ENCODE measurements at places on chromosomes 2 and 18.

DNA sequence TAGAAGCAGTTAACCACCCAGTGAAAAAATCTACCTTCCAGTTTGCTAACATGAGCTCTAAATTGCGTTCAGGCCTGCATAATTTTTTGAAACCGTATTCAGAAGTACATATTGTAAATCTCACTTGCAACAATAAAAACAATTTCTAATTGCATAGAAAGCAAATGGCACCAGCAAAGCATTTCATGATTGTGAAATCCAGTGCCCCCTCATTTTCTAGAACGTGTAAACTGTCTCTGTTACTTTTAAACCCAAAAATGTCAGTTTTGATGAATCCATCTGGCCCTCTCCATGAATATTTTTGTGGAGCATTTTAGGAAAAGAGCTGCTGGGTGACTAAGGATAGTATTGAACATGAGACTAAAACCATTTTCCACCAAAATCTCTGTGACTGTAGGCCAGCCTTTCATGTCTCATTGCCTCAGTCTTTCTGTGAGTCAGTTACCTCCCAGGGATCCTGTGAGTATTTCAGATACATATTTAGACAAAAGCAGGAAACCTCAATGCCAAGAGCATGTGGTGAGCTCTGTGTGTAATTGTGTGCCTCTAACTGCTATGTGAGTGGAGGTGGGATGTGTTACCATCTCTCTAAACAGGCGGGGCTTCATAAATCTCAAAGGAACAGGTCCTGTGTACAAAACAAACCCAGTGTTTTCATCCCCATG lies 477.8 kb upstream of the DCC start:
- no peak for DNase-seq

GRCh38 chr2:199749571-199749970 lies 101.4 kb downstream of the FTCDNL1 start:
- no peak for DNase-seq

DNA sequence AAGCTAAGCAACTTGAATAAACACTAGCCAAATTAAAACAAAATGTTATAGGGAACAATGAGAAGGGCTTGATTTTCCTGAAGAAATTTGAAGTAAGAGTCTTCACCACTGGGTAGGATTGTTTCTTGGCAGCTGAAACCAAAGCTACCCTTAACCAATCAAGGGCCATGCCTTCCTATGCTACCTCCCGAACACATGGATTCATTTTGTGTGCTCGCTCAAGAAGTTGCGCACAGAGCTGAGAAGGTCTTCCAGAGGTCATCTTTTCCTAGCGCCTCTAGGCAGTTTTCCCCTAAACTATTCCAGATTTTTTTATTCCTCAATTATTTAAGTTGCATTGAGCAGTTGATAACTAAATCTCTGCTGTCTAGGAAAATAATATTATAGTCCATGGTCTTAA lies 264.6 kb downstream of the RBM43 start:
- no peak for DNase-seq

DNA sequence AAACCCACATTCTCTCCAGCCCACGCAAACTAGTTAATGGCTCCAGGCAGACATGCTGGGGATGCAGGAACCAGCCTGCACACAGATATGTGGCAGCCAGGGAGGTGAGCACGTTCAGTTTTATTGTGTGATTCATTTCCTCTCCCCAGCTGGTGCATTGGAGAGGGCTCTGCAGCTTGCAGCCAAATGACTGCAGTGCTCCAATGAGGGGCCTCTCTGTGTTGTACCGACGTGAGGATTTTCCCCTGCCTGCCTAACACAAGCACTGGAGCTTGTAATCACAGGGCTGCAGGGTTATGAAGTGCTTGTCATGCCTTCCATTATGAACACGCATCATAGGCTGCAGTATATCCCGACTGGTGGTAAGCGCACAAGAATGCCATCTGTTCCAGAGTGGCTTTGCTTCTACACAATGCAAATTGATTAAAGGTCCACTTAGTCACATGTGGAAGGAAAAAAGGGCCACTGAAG lies 92.3 kb upstream of the THUMPD2 start:
- peak; percentile 3 for DNase-seq

- no peak for DNase-seq
Measured at GRCh38 chr2:221731432-221732145, 159.5 kb upstream of the EPHA4 start.

- no peak for DNase-seq
Measured at GRCh38 chr18:785242-785641, 26.8 kb downstream of the YES1 start.

DNA sequence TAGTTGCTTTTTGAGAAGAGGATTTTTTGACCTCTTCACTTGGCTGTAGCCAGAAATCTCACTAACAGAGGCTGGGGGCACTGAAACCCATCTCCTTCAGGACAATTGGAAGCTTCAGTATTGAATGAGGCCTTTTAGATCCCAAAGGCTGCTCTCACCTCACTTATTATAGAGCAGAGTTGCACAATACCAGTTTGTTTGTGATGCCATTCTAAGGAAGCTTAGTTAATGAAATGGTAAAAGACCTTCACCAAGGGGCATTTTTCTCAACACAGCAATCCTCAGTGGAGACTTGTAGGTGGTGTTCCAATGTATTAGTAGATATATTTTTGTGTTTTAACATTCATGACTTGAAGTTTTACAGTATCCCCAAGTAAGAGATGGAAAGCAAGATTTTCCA lies 71.0 kb upstream of the RFX8 start:
- DNase-seq, result no peak

DNA sequence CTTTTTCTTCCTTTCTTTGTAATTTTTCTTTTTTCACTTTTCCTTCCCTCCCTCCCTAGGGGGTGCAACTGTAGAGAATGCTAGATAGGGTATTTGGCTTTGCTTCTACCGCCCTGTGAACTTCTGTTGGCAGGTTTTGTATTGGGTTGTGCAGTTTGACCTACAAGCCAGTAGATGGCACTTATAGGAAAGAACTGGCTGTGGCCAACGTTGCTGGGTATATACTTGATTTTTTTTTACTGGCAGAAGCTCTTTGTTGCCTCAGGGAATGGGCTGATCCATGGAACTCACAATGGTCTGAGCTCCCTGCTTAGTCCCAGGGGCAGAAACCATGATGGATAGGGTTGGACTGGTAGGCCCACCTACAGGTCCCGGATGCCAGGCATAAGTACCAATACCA lies 1019.5 kb upstream of the LRRTM1 start:
- no peak for DNase-seq

GRCh38 chr2:25981596-25982272 lies 563 bp downstream of the KIF3C start:
- DNase-seq, result no peak

- DNase-seq, result no peak
Measured at GRCh38 chr2:176103742-176104315, 3.3 kb upstream of the HOXD11 start.

GRCh38 chr18:65523461-65523860 lies 227.4 kb upstream of the CDH7 start:
- DNase-seq, result no peak

- no peak for DNase-seq
Measured at GRCh38 chr2:56170504-56170903, 13.3 kb upstream of the CCDC85A start.

- DNase-seq, result no peak
Measured at GRCh38 chr2:195902857-195903256, 165.8 kb downstream of the DNAH7 start.

DNA sequence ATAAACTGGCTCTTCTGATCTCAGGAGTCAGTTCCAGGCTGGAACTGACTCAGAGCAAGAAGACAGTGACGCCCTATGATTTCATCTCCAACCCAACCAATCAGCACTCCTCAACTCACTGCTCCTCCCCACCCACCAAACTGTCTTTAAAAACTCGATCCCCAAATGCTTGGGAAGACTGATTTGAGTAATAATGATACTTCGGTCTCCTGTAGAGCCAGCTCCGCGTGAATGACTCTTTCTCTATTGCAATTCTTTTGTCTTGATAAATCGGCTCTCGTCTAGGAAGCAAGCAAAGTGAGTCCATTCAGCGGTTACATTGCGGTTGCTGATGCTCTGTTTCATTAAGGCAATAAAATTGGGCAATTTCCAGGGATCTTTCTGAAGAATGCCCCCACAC lies 1025.3 kb upstream of the CNTNAP5 start:
- no peak for DNase-seq

DNA sequence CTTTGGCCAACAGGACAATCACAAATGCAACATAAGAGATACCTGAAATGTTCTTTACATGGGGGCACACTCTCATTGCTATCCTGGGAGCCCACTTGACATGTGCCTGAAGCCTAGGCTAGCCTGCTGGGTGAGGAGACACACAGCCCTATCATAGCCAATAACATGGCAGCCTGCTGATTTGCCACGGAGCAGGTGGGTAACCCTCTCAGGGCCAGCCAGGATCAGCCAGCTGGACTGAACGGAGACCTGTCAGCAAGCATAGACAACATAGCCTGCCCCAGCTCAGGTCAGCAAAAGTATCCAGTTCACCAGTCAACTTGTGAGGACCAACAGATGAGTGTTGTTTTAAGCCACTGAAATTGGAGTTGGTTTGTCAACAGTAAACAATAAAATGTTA lies 566.5 kb downstream of the DCDC2C start:
- DNase-seq, result no peak

- peak; percentile 28 for DNase-seq
Measured at GRCh38 chr2:186733414-186733813, 39.6 kb downstream of the FAM171B start.
